Islet precursor cell (in vitro differentiated cells): ENCODE measurements at places on chromosomes 6 and 20.

GRCh38 chr6:32168807-32169591 is 4.6 kb downstream of the EGFL8 start:
- no peak for DNase-seq

- no peak for DNase-seq
These were observed 234.3 kb downstream of the UTRN start for GRCh38 chr6:144519426-144519825.

DNA sequence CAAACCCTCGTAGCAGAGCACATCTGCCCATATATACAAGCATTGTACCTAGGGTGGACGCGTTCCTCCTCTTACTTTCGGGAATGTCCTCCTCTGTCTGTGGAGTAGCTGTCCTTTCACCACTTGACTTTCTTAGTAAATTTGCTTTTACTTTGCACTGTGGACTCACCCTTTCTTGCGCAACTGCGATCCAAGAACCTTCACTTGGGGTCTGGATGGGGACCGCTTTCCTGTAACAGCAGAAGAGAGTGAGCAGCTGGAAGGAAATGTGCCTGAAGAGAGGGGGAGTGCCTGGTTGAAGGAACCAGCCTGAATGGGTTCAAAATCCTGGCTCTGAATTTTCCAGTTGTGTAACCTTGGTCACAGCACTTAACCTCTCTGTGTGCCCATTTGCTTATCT is 40.1 kb upstream of the PMEPA1 start:
- DNase-seq, result no peak

GRCh38 chr20:24572862-24573261 is 103.4 kb downstream of the SYNDIG1 start:
- no peak for DNase-seq

- no peak for DNase-seq
These were observed 9.1 kb downstream of the ZNF292 start for GRCh38 chr6:87164506-87164905.

DNA sequence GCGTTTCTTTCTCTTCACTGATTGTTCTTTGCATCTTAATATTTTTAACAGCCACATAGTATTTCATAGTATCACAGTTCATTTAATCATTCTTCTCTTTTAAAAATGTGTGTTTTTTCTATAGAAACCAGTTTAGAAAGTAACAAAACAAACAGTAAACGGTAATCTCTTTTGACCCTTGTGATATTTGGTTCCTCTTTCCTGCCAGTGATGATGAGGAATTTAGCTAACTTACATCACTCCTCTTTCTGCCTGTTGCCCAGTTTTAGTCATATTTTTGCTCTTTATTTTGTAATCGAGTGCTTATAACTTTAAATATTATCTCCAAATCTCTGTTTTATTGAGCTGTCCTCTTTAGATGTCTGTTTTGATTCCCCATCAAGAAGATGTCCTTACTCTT is 38.1 kb upstream of the ZBTB24 start:
- DNase-seq, result no peak

- peak; percentile 78 for DNase-seq
These were observed 41.7 kb downstream of the PTCHD4 start for GRCh38 chr6:48069280-48069679.

DNA sequence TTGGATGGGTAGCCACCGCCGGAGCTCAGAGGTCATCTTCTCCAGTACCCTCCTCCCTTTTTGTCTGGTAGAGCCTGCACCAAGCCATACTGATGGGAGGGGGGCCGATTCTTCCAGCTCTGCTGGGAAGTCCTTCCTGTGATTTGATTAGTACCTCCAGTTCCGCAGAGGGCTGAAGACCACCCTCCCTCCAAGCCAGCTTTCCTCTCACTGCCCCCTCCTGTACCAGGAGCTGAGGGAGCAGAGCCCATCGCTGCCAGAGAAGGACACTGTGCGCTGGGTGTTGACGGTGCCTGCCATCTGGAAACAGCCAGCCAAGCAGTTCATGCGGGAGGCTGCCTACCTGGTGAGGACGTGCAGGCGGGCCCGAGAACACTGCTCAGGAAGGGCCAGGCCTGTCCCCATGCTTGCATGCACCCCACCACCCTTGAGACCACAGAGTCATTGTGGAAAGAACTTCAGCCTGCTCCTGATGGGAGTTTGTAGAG is 13.2 kb downstream of the HSPA12B start:
- DNase-seq, result no peak

DNA sequence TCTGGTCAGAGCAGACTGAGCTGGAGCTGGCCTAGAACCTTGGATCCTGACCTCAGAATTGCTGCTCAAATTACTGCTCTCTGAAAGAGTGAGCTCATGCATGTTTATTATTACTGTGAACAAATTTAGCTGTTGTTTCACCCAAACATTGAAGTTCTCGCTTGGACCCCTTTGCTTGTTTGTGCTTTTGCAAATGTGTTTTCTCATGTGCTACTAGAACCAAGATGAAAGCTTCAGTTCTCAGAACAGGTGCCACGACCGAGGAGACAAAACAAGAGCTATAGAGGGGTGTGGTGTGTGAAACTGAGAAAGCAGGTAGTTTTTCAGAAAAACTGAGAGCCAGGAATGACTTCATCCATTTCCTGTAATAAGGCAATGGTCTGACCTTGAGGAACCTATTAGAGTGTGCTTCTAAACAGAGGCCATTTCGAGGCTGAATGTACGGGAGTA is 50.0 kb upstream of the ESR1 start:
- DNase-seq, result no peak

- DNase-seq, result no peak
These were observed 33.1 kb downstream of the ZNF451 start for GRCh38 chr6:57123111-57123510.

GRCh38 chr20:57410398-57410920 is 19.3 kb downstream of the RBM38 start:
- no peak for DNase-seq

DNA sequence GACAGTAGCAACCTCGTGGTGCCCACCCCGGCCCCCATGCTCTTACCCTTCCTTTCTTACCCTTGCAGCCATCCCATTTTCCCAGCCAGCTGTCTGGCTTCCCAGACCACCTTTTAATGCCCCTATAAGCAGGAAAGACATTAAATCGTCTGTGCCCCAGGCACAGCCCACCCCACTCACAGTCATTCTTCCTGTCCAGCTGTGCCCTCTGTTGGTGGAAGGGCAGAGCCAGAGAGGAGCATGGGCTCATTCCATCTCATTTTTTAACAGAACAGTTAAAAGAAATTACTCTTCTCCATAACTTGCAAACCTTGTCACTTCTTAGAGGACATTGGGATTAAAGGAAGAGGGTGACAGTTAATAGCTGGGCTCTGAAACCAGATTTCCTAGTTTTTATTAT is 240.5 kb downstream of the NRN1 start:
- DNase-seq, result peak; percentile 48

GRCh38 chr20:34970193-34970840 is 14.6 kb downstream of the MYH7B start:
- no peak for DNase-seq

GRCh38 chr6:47203266-47203937 is 106.3 kb downstream of the TNFRSF21 start:
- DNase-seq, result no peak

DNA sequence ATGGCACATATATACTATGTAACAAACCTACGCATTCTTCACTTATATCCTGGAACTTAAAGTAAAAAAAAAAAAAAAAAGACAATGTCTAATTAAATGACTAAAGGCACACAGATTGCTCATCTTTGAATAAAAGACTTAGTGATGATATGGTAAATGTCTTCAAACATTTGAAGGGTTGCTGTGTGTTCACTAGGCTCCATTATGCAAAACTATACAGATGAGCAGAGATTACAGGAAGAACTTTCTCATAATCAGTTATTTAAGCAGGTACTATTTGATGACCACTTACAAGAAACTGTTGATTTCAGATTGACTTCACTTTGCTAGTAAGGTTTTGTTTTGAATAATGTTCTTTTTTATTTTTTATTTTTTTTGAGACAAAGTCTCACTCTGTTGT is 34.4 kb downstream of the DNAH8 start:
- no peak for DNase-seq

GRCh38 chr6:166204852-166205650 is 37.4 kb upstream of the TBXT start:
- no peak for DNase-seq

DNA sequence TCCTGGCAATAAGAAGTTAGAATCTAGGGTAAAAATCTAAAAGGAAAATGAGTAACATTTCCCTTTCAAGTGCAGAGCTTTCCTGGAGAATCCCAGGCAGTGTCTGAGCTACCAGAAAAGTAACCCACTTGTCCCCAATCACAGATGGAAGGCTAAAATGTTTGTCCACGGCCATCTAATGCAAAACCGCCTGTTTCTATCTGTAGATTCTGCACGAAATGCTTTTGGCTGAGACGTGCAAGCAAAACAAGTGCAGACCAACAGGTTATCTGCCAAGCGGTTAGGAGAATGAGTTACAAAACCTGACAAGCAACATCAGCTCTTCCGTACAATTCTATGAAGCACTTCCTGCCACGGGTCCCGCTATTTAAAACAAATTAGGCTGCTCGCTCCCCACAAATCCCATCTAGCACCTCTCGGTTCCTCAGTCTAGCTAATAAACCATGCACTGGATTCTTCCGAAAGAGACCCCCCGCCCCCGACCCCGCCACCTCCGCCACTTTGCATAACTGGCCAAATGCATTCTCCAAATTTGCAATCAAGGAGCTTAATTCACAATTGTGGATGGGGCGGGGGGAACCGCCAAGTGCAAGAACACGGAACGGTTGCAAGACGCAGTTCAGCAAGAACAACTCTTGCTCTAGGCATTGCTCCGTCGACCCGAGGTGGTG is 1.4 kb downstream of the ELOVL5 start:
- DNase-seq, result no peak
